ENCODE measurements at places on chromosomes 6 and 20.

DNA sequence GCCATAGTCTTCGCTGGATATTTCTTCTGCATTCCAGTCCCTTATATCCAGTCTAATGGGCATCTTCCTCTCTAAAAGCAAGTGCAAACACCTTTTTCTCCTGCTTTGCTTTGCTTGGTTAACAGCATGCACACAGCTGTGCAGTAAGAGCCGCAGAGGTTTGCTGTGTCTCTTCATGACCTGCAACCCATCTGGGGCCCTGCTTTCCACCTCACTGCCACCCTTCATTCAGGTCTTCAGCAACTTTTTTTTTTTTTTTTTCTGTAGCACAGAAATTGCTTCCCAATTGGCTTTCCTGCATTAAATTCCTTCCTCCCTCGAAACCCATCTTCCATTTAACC lies 14.4 kb downstream of the NEDD9 start:
- no peak for DNase-seq

DNA sequence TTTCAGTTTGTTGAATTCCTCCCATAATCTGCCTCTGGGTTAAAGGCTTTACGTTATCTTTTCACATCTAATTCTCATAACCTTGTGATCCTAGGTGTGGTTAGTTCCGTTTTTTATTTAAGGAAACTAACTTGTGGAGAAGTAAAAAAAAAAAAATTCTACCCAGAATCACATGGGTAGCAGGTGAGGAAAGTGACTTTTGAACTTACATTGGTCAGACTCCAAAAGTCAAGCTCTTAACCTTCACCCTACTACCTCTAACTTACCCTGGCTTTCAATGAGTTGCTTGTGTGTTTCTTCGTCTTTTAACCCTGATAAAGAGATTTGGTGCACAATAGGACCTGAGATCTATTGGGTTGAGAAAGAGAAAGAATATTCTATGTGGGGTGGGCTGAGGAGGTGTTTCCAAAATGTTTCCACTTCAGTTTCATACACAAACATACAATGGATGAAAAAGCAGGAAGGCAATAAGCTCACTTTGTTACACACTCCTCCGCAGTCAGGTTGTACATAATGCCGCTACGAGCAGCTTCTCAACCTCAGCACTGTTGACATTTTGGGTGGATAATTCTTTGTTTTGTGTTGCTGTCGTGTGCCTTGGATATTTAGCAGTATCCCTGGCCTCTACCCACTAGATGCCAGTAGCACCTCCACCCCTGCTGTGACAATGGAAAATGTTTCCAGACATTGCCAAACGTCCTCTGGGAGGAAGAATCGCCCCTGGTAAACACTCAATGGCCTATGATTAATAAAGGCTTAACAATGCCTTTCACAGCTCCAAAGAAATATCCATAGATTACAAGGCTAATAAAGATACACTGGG lies 193.0 kb upstream of the ZNF217 start:
- no peak for DNase-seq

DNA sequence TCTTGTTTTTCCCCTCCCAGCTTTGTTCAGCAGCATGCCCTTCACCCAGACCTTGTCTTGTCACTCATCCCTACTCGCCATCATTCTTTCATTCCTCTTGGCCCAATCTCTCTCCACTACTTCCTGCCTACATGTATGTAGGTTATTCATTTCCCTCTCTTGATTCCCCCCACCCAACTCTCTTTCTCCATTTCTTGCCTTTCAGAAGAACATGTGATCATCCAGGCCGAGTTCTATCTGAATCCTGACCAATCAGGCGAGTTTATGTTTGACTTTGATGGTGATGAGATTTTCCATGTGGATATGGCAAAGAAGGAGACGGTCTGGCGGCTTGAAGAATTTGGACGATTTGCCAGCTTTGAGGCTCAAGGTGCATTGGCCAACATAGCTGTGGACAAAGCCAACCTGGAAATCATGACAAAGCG lies 2.6 kb downstream of the HLA-DRA start:
- DNase-seq = no peak

DNA sequence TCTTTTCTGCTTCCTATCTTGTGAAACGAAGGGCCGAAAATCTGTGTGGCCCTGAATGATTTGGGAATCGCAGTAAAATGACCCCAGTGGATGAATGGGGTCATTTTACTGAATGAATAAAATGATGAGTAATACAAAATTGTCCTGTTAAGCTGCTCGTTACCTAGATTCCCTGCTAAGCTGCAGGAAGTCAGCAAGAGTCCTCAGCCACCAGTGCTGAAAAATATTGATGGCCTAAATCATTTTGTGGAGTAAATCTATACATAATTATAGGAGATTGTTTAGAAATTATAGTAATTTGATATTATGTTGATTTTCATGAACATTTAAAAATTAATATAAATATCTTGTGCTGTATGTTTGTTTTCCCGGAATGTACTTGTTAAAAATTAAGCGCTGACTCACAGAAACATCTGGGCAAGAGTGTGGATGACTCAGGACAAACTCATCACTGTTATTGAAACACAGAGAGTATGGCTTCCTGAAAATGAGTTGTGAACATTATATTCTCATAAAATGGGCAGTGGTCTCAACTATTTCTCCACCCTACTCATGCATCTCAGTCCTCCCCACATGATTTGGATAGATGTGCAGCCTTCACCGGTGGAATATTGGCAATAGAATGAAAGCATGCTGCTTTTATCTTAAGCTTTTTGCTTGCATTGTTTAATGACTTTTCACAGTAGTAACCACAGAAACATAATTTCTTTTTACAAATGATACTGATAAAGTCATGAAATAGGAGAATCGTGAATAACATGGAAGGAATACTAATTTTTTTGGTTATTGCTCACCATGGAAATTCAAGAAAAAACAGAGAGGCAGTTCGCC lies 36.2 kb upstream of the RGS17 start:
- DNase-seq = no peak

DNA sequence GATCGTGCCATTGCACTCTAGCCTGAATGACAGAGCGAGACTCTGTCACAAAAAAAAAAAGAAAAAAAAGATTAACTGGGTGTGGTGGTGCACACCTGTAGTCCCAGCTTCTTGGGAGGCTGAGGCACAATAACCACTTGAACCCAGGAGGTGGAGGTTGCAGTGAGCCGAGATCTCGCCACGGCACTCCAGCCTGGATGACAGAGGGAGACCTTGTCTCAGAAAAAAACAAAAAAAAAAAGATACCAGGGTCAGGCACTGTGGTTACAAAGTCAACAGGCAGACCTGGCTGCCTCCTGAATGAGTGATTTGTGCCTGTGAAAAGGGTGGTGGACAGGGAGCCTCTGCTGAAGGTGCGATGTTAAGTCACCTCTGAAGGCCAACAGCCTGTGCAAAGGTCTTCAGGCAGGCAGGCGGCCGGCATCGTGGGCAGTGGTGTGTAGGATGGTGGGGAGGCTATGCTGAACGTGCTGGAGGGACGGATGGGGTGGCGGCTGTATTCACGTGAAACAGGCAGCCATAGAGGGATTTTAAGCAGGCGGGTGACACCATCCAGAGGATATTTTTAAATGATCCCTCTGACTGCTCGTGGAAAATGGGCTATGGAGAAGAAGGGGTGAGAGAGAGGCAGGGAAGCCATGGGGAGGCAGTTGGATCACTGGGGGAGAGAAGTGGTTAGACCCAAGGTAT lies 41.4 kb downstream of the NOL4L start:
- no peak for DNase-seq

DNA sequence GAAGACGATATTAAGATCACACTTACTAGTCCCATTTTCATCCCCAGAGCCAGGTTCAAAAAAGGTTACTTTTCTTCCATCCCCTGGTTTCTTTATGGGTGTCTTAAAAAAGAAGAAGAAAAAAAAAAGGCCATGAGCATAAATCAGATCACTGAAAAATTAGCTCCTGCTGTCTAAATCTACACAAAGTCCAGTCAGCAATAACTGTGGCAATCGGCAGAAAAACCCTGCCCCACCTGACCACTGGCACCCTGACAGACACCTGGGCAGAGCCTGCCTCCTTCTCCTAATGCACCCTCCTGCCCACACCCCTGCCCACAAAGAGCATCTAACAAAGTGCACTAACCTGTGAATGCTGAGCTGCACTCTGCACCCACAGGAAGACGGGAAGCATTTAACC lies 69.8 kb downstream of the STAU1 start:
- DNase-seq = no peak
